ENCODE measurements at places on chromosomes 12 and 14.

DNA sequence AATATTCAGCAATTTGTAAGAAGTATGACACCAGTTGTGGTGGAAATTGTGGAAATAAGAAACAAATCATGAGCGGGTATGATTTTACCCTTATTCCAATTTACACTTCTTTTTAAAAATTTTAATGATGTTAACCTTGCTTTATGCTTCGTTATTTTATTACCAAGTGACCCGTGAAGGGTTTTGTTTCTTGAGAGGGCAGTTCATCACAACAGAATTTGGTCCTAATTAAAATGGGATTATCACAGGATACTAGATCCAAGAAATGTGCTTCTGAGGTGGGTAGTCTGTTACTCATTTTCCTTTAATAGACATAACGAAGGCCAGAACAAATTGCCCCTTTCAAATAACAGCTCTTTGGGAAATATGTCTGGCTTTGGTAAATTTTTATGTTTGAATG lies 25.5 kb upstream of the RASSF8 start:
- DNase-seq: no peak

GRCh38 chr14:101233391-101233790 lies 327.9 kb upstream of the DIO3 start:
- DNase-seq: no peak

GRCh38 chr12:88206601-88207000 lies 64.5 kb downstream of the TMTC3 start:
- no peak for DNase-seq

DNA sequence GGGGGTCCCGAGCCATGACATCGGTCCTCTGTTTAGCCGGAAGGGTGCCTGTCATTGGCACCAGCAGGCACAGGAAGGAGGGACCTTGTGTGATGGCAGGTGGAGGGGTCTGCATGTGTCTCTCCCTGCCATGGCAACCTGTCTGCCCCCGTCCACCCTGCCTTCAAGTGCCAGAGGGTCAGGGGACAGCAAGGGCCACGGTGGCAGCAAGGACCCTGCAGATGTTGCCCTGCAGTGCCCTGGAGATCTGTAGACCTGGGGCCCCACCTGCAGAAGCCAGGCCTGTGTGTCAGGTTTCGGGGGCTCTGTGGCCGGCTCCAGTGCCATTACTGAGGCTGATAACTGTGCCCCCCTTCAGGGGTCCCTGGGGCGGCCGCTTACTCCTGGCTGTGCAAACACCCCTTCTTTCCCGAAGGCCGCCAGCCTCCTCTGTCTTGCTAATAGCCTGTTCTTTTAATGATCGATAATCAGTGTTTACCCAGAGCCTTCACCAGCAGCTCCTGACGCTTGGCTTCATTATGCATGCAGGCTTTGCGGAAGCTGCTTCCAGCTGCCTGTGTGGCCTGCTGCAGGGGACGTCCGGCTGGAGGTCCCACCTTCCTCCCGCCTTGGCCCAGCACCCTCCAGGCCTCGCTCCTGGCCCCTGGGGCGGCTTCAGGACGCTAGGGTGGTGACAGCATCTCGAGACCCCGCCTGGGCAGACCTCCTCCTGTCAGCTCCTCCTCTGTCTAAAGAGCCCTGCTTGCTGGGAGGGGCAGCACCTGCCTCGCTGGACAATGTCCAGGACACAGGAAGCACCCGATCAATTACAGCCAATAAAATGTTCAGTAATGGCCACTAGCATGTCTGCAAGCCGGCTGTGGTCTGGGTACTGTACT lies 153.0 kb downstream of the KIF26A start:
- no peak for DNase-seq

GRCh38 chr14:39441805-39442204 lies 9.6 kb upstream of the FBXO33 start:
- no peak for DNase-seq

GRCh38 chr12:9079883-9080675 lies 35.6 kb downstream of the A2M start:
- DNase-seq: no peak

DNA sequence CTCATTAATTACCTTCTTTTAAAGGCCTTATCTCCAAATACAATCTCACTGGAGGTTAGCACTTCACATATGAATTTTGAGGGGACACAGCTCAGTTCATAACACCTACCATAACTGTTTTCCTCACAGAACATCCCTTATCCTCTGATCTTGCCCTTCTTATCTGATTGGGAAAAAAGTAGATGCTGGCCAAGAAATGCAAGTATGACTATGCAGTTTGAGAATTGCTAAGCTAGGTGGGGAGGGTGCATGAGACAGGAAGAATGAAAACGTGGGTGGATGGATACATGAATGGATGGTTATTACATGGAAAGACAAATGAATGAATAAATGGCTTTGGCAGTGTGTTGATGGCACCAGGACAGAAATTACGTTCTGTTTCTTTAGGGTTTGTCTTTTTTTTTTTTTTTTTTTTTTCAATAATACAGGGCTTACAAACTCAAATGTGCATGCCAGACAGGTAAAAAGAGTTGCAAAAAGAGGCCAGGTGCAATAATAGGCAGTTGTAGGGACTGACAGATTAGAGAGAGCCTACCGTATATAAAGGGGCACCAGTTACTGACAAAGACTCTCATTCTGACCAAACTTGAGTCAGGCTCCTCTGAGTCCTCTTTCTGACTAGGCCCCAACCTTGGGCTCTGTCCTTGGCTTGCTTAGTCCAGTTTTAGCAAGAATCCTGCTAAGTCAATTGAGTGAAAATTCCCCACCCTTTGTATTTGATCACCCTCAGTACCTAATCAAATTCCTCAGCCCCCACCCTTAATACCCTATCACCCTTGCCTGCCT lies 304.9 kb downstream of the ZFP36L1 start:
- peak; percentile 21 for DNase-seq

GRCh38 chr14:101992708-101993107 lies 28.3 kb downstream of the DYNC1H1 start:
- no peak for DNase-seq

DNA sequence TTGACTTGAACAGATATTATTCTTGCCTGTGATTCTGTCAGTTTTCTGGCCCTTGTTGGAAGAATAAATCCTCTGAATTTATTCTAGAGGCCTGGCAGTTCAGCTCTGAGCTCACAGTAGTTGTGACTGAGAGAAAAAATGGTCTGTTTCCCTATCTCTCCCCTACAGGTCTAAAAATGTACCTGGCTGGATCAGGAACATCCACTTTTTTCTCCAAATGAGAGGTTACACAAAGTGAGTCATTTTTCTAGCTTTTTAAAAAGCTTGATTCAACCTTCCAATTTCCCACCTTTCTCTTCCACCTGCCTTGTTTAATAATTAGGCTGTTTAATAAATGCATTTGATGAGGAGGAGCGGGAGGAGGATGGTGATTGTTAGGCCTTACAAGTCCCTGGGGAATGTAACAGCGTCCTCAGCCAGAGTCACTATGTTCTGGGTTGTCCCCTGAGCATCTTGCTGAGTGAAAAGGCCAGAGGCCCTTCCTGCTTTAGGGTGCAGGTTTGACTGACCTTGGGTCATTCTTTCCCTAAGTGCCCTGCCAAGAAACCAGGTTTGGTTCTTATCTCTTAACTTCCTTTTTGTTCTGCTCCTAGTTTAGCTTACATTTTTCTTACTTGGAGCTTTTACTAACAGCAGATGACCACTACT lies 91.7 kb upstream of the FUT8 start:
- DNase-seq: no peak

GRCh38 chr12:85356596-85357385 lies 76.8 kb downstream of the ALX1 start:
- no peak for DNase-seq

DNA sequence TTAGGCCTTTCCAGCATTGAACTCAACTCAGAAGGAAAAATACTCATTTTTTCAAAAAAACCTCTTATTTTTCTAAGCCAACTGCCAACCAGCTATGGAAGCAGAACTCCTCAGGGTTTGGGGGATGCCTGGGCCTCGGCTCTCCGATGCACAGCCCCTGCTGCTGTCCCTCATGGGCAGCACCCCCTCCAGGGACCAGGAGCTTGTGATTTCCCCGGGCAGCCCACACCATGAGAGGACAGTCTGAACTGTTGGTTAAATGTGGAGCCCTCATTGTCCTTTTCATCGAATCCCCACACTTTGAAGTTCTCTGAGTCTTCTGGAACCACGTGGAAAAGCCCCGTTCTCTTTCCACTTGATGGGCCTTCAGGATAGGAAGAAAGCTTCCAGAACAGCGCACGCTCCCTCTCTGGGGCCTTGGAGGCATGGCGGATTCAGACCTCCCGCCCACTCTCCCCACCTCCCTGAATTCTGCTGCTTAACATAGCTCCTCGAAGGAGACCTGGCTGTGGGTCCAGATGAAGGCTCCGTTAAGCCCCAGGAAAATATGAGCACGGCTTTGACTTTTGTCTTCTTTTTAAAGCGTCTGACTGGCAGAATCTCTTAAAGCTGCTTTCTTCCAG lies 156.6 kb downstream of the CALM1 start:
- DNase-seq: no peak

DNA sequence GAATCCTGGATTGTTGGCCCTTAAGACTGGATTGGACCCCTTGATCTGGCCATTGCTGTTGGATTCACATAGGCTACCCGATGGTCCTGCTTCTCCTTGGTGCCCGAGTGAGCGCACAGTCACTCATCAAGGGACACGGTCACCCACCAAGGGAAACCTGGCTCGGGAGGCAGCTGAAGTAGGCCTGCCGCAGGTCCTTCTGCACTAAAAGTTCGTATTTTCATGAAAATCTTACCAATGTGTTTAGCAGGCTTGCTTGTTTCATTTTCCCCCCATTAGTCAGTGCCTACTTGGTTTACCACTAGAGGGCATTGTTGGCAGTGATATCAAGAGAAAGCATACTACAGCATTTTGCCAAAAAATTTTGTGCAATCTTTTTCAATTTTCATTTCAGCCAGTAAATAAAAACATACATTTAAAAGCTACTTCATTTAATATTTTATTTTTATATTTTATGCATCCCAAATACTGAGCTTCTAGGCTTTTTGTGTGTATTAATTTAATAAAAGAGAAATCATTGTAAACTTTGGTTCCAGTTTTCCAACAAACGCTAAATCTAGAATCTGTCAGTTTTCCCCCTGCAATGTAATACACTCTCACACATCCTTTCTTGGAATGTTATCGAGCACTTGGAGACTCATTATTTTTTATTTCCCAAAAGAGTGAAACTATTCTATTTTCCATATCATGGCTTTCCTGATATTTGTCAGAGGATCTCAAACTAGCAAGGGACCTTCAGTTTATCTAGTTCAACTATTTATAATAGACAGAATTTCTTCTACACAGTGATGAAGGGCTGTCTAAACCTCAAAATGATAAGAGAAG lies 116.7 kb downstream of the LMNTD1 start:
- DNase-seq: peak; percentile 48

DNA sequence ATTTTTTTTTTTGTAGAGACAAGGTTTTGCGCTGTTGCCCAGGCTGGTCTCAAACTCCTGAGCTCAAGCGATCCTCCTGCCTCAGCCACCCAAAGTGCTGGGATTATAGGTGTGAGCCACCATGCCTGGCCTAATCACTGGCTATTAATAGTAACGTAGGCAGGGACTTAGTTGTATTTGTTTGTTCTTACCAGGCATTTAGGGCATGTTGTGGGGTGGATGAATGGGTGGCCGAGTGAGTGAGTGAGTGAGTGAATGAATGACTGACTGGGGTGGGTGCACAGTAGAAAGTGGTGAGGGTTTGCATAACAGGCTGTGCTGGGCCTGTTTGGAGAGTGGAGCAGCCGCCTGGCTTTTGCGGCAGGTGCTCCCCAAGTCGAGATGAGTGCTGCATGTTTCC lies 87.0 kb downstream of the FOXN4 start:
- DNase-seq: no peak

- DNase-seq: no peak
Observed at GRCh38 chr12:109868182-109869051, 11.9 kb downstream of the GLTP start.

- peak; percentile 98 for DNase-seq
Observed at GRCh38 chr12:57368349-57369095, 62.3 kb downstream of the R3HDM2 start.

DNA sequence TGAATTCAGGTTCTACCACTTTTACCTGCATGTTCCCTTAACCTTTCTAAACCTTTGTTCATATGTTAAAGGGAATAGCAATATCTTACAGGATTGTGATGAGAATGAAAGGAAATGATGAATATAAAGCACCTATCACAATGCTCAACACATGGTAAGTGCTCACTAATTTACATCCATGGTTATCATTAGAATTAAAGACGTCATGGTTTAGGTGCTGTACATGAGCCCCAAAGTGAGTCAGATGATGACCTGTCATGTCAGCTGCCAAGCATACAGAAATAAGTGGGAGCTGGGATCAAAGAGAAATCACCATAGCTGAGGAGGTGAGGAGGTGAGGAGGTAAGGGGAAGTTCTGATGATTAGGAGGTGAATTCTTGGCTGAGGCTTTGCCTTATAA lies 135.9 kb upstream of the ATP2B1 start:
- no peak for DNase-seq

DNA sequence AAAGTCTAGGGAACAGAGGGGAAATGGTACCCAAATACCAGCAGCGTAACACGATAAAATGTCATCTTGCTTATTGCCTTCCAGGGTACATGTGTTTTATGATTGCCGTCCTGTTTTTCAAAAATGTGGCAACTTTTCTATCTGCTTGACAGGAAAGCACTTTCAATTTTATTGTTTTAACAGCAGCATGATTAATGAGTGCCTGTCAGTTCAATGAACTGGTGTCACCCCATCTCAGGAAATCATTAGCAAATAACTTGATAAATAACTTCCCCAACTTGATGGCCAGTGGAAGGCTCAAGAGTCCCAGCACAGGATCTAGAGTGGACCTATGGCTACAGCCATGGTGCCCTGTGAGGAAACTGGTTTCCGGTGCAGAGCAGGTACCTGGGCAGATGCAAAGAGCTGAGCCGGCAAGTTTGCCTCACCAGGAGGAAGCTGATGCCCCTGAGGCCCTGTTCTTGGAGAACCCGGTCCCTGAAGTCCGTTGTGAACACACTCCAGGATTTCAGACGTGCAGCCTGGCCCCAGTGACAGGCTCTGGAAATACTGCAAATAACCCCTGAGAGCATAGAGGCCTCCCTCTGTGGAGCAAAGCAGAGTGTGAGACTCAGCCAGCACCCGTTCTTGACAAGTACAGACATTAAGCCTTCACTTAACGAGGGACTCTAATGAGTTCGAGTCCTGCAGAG lies 173.5 kb upstream of the SFSWAP start:
- DNase-seq: no peak

DNA sequence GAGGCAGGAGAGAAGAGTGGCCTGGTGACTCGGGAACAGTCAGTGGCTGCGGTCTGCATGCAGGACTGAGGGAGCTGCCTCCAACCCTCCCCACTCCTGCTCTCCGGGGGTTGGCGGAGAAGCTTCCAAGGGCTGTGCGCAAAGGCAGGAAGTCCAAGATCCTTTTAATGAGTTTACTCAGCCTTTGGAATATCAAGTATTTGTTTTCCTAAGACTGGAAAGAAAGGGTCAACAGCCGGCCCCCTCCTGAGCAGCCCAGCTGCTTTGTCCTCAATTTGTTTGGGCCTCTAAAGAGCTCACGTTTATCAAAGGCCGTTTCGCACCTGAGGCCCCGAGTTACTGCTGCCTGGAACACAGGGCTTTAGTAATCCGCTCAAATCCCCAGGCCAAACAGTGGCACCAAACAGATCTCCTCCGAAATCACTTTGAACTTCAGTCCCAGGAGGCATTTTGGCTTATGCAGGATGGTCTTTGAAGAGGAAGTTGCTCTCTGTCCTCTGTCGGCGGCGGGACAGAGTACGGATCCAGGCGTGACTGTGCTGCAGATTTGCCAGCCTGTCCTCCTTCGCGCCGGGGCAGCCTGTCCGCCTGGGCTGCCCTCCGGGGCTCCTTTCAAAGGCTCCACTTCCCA lies 117.2 kb upstream of the FZD10 start:
- no peak for DNase-seq

- no peak for DNase-seq
Observed at GRCh38 chr14:104031384-104031783, 54.1 kb upstream of the ASPG start.

All from RCC 7860 (cell line).